Non-pigmented ciliary epithelial cell (primary cell): ENCODE measurements at places on chromosomes 1 and 21.

- DNase-seq, result no peak
These were observed at the start of gene SH2D2A for GRCh38 chr1:156816561-156817328. Gene SH2D2A, minus strand, starts transcription at chr1:156816848. Its CDS starts 140 bp downstream, at chr1:156816708.

DNA sequence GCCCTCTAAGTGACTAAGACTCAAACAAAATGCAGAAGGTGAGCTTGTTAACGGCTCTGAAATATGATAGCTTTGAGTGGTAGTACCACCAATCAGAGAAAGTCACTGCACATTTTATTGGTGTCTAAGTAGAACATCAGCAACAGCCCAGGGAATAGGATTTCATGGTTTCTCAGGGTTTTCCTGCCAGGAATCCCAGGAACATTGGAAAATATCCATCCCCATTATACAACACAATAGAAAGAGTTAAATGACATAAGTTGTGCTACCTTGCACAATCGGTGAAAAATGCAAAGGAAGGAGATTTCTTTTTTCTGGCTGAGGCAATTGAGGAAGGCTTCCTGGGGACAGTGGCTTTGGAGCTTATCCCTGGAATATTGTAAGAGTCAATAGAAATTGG is 283.1 kb downstream of the HLX start:
- no peak for DNase-seq

- DNase-seq, result no peak
These were observed 20.0 kb upstream of the CNN3 start for GRCh38 chr1:94946886-94947285.

DNA sequence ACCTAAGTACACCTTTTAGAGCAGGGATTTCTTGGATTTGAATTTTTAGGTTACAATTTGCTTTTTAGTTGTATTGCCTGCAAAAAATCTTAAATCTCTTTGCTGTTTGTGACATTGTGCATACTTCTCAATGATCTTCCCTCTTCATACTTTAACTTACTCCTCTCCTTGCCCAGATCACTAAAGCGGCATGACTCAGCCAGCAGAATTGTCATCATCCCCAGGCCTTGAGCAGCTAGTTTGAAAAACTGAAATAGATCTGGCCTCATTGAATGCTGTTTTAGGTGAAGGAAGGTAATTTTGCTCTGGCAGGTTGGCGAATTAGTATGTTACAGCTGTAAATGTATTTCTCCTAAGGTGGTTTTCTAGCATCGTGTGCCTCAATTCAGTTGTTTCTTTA is 145.9 kb downstream of the RYR2 start:
- DNase-seq, result no peak

- DNase-seq, result no peak
These were observed 25.9 kb downstream of the C2CD2 start for GRCh38 chr21:41927727-41928409.

DNA sequence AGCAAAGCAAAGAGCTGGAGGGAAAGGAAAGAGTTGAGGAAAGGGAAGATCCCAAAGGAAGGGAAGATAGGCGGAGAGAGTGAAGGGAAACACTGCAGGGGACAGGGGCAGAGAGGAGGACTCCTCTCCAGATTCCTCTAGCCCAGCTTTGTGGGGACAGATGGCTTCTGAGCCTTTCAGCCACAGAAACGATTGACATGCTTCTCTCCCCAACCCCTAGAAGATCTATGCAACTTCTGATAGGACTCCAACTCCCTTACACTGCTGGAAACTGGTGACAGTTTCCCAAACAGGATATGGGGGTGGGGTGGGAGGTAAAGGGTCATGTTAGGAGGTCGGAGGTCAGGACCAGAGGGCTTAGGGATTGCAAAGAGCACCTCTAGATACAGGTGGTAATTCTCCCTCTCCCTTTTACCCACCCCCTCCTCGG is 6.5 kb downstream of the MEX3A start:
- no peak for DNase-seq

DNA sequence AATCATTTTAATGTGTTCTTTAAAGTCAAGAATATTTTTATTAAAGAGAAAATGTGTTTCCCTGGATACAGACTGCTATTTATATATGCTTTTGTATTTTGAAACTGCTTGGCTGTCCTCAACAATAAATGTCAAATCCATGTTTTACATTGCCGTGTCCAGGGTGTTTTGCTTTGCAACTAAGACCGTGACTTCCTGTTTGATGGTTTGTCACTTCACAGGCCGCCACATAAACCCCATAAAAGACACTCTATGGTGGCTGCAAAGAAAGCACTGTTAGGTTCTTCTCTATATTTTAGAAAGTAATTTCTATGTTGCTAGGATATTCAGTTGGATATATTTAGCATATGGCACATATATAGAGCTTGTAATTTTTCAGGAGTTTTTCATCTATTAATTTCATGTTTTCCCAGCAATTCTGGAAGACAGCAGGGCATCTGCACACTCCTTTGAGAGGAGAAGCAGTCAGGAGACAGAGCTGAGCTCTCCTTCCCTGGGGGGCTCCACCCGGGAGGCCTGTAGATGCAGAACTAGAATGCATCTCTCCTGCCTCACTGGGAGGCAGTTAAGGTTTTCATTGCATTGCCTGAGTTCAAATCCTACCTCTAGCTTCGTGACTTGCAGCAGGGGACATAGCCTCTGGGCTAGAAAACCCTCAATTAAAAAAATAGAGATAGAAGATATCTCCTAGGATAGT is 33.1 kb downstream of the PRDM2 start:
- DNase-seq, result no peak

DNA sequence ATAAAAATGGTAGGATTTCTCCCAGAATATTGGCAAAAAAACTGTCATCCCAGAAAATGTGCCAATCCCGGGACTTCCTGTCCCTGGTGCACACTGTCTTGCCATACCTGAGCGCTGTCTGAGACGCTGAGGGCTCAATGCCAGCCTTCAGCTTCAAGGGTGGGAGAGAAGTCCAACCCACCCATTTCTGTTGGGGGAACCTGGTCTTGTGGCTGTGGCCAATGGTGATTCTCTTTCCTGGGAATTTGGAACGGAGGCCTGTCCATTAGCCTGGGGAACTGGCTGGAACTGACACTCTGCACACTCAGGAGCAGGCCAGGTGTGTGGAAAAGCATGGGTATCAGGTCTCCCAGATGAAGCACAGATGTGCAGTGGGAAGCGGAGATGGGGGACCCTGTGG is 6.7 kb downstream of the MTHFR start:
- DNase-seq, result no peak

- DNase-seq, result no peak
These were observed 33.0 kb downstream of the KCNC4 start for GRCh38 chr1:110243146-110243545.

- no peak for DNase-seq
These were observed 77.7 kb downstream of the ADCY10 start for GRCh38 chr1:167836197-167836596.

DNA sequence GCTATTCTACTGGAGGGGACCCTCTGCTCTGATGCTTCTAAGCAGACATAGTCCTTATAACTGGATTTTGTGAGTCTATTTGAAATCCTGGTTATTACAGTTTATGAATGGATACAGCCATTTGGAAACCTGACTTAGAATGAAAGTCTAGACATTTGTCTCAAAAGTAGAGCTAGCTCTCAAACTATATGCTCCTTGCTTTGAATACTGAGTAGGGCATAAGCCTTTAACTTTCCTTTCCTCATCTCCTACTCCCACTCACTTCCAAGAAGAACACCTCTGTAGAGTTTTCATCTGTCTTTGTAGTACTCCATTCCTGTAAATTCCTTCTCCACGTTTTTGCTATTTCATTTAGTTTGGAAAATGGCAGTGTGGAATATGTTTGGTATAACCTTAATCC is 9.0 kb upstream of the ARID1A start:
- no peak for DNase-seq

- DNase-seq, result no peak
These were observed 94.8 kb downstream of the DAB1 start for GRCh38 chr1:57329001-57329527.

DNA sequence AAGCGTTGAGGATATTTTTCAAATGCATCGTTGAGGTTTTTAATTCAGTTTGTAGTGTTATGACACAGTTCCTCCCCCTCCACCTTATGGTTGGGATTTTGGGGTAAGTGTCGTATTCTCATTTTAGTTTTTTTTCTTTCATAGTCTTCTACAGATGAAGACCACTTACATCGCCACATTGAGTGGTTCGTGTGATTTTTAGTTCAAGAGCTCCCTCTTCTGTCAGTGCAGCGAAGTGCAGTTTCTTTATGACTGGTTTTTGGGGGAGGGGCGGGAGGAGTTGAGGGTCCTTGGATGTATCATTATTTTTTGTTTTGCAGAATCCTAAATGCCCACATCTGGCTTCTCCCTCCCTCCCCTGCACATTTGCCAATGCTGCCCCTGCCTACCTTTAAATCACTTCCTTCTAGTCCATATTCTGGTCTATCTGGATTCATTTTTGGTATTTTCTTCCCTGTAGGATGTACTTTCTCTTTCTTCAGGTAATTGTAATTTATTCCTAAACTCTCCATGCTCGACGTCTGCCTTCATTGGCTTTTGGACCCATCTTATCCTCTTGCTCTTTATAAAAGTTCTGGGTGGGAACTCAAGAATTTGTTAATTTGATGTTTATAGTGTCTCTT is 433.1 kb downstream of the CAMTA1 start:
- no peak for DNase-seq

DNA sequence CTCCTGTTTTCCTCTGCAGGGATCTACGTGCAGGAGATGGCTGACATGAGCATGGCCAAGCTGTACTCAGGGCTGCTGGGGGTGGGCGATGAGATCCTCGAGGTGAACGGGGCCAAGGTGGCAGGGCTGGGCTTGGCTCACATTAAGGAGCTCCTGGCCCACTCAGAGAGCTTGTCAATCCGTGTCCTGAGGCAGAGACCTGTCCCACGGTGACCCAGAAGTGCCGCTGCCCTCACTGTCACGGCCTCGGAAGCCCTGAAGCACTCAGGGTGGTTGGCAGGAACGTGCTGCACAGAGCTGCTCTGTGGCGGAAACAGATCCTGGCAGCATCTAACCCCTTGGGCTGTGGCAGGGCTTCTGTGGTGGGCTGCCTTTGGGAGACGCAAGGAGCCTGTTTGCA is 37.6 kb downstream of the KIAA1614 start:
- no peak for DNase-seq

DNA sequence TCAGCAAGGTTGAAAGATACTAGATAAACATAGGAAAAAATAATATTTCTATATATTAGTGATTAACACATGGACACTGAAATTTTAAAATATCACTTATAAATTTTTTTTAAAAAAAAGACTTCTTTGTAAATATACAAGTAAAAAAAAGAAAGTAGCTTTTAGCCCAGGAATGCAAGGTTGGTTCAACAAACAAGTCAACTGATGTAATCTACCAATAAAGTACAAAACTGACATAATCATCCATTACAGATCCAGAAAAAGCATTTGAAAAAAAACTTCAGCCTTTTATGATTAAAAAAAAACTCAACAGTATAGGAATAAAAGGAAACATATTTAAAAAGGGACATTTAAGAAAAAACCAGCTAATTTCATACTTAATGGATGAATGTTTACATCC is 48.4 kb downstream of the TRMT1L start:
- DNase-seq, result no peak

DNA sequence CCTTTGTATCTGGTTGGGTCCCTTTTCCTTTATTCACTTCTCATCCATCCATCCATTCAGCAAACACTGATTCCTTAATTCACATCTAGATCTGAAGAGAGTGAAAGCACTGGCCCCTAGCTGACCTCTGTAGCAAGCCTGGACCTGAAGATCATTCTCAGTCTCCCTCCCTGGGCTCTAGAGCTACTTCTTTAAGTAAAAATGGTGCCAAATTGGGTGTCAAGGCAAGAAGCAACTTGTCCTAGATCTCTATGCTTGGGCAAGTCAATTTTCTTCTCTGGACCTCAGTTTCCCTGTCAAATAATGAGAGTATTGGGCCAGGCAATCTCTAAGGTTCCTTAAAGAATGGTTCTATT is 36.1 kb downstream of the PLXNA2 start:
- DNase-seq, result no peak

DNA sequence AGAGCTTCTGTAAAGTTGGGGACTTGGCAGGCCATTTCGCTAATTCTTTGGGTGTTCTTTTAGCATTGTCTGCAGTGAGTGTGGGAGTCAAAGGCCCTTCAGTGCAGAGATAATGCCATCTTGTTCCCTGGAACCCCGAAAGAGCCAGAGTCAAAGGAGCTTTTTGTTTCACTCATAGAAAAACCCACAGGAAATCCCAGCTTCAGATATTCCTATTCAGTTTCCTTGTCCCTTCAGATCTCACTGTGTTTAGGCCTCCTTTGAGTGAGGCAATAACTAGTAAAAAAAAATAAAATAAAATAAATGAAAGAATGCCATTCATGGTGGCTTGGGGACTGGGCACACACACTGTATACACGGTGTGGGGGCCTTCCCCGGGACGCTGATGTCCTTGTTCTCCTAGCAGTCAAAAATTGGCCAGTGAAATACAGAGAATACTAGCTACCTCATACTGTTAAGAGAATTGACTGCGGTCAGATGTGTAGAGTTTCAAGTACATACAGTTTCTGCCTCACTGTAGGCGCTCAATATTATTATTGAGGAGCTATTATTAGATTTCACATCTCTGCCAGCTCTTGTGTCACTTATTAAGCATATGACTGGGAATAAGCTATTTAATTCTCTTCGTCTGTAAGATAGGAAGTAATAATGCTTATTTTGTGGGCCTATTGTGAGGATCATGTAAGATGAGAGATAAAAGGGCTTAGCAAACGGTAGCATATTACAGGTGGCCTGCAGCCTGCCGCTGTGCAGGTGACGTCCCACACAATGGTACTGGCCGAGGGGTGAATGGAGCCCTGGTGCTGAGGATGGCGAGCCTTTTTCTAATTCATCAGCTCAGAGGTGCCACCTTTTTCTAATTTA is 16.7 kb downstream of the DISC1 start:
- DNase-seq, result no peak

DNA sequence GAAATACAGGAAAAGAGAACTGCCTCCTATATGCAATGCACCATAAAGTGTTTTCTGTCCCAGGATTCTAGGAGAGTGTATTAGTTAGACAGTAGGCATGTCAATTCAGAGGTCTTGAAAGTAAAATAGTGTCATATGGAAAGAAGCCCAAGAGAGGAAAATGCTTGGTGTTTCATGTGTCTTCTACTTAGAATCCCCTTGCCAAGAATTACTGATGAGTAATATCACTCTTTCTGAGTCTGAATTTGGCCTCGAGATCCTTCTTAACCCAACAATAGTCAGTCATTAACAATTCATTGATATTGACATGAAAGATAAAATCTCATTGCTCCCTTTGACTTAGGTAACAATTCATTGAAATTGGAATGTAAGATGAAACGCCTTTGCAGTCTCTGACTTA is 972.2 kb downstream of the TTLL7 start:
- DNase-seq, result no peak

GRCh38 chr1:13781907-13782633 is 82.1 kb downstream of the PRDM2 start:
- peak; percentile 53 for DNase-seq

DNA sequence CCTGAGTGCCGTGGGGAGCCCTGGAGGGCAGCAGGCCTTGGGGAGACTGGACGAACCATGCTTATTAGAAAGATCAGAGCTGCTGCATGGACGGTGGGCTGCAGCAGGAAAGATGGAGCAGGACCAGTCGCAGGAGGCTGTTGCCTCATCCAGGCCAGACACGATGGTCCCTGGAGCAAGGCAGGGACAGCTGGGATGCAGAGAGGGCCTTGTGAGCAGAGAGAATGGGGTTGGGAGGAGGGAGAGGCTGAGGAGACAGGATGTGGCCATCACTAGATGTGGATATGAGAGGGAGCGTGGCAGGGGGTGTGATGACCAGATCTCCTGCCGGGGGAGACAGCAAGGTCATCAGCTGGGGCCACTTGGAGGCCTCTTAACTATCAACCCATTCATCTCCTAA is 727.6 kb downstream of the PTPRU start:
- DNase-seq, result no peak
